ENCODE measurements at places on chromosomes 5 and 9.

- DNase-seq, result no peak
Observed at GRCh38 chr5:59766427-59767210, 126.9 kb downstream of the PDE4D start.

DNA sequence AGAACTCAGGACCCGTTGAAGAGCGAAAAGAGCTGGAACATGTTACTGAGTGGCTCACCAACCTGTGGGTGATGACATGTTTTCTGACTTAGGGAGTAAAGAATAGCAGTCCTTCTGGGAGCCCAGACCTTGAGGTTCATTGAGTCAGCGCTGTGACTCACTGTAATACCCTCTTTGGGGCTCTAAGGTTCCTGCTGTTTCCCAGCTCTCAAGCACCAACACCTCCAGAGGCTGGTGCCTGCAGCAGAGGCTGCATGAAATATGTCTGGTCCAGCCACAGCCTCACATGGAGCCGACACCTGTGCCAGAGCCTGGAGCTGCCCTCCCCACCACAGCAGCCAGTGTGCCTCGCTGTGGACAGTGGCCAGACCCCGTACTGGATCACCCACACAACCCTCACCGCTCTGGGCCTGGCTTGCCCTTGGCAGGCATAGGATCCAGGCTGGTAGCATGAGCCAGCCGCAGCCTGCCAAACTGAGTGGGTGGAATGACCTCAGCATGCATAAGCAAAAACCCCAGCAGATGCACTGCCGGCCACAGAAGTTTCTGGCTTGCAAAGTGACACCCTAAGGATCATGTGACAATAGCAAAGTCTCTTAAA, 143.5 kb upstream of the MRPS30 start:
- no peak for DNase-seq

DNA sequence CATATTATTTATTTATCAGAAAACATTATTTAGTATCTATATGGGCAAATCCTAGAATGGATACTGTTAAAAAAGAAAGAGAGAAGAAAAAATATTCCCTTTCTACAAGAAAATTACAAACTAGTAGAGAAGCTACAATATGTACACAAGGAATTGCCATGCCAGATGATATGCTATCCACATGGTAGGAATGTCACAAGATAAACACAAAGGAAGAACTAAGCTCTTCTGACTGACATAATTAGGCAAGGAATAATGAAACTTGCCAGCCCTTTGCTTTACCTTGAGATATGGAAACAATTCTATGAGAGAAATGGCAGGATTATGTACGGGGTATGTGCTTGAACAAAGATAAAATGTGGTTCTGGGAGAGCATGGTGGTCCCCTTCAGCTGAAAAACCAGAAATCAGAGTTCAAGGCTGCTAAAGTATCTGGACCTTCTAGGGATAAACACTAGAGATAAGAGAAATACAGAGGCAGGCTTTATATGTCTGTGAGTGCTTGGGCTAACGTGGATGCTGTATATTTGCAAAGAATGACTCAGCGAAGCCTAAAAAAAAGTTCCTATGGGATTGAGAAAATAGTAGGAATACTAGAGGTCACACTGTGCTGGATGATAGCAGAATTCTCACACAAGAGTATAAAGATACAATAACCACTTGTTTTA, 451.6 kb downstream of the TLE1 start:
- DNase-seq, result no peak

- no peak for DNase-seq
Observed at GRCh38 chr9:109816490-109816889, 36.5 kb downstream of the PALM2AKAP2 start.

DNA sequence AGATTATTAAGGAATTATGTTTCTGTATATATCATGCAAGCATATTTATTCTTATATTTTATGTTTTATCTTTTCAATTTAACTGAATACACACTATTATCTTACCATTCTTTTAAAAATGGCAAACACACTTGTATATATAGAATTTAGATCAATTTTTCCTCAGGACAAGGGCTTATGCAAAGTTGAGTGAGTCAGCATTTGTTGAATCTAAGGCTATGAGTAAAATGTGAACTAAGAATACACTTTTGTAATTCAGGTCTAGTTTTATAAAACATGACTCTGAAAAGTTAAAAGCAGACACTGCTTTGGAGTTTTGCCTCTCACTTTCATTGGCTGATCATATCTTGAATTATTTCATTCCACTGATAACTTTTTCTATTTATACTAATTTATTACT, 127.8 kb downstream of the FOCAD start:
- no peak for DNase-seq

GRCh38 chr5:62082370-62082801, 223.6 kb upstream of the KIF2A start:
- no peak for DNase-seq

- DNase-seq, result no peak
Observed at GRCh38 chr5:32780508-32780919, 69.4 kb downstream of the NPR3 start.

- DNase-seq, result no peak
Observed at GRCh38 chr9:75626860-75627259, 263.6 kb upstream of the PCSK5 start.

DNA sequence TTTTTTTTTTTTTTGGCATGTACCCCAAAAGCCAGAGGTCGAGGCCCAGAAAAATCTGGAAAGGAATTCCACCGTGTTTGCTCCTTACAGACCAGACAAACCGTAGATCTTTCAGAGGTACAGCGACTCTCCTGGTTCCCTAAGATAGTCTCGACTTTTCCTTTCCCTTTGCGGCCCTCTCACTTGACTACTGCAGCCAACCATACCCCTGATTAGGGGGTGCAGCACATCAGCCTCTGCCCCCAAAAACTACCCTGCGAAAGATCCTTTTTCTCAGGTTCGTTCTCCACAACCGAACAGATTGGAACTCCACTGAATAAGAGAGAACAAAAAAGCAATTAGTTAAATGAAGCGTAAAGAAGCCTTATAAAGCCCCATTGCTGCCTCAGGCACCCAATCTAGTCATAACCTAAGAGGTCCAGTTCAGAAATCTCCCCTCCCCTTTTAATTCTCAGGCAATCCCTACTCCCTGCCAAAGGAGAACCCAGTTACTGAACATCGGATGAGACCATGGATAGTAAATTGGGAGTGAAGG, 379 bp upstream of the TICAM2 start:
- no peak for DNase-seq

DNA sequence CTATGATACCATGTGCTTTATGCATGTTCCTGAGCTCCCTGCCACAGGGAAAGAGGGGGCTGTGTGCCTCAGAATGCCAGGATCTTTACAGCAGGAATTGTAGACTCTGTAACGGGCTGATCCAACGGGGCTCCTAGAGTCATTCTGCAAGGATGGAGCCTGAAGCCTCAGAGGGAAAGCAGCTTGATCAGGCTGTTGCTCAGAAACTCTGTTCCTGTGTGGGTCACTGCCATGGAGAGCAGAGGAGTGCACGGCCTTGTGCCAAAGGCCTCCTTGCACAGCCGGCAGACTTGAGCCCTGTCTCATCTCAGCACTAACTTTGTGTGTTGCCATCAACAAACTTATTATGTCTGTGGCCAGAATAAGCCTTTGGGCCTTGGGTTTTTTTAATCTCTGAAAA, 51.8 kb downstream of the AMBP start:
- DNase-seq, result no peak

DNA sequence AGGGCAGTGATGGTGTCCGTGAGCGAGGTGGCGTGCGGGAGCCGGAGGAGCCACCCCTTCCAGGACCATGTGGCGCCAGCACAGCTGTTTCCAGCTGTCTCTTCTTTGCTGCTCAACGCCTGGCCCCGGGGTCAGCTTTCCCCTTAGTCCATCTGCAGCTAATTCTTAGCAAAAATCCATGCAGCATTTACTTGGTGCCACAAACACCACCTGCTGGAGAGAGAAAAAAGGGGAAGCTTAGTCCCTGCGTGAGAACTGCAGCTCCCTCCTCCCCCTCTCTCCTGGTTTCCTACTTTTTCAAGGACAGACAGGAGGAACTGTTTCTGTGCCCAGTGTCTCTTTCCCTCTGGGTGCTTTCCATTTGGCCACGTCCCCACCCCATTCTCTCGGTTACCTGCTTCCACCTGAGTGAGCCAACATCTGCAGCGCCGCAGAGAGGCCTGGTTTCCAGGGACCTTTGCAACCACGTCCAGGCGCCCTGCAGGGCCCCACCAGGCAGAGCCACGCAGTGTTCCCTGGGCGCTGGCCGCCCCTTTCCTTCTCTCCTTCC, 3.4 kb downstream of the SLC6A19 start:
- DNase-seq, result no peak

GRCh38 chr5:28415791-28416443, 1377.5 kb upstream of the CDH9 start:
- DNase-seq, result no peak

GRCh38 chr9:109967651-109968642, 187.9 kb downstream of the PALM2AKAP2 start:
- no peak for DNase-seq

DNA sequence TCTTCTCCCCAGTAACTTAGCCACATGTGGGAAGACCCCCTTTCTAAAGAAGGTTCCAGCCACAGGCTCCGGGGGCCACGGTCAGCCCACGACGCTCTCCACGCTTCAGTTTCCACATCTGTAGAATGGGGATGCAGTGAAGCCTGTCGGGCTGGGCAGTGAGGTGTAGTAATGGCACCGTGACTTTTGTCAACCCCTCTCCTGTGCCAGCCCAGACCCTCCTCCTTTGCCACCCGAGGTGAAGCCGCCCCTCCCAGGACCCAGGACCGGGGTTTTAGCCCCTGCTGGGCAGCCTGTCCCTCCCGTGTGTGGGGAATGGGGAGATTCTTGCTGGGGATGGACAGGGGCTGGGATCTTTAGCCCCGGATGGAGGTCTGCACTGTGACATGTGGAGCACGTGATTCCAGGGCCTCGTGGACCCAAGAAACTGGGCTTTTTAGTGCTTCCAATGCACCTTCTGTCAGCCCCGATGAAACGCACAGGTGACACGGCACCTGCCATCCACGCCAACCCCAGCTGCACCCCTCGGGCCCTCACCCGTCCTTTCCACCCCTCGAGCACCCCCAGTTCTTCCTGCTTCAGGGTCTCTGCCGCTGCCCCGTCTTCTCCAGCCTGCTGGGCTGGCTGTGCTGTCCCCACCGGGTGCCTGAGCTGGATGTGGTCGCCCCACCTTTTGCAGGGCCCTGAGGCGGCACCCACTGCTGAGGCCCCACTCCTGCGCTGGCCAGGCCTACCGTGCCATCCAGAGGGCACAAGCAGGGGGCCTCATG, 13.4 kb upstream of the RNU6ATAC start:
- no peak for DNase-seq

DNA sequence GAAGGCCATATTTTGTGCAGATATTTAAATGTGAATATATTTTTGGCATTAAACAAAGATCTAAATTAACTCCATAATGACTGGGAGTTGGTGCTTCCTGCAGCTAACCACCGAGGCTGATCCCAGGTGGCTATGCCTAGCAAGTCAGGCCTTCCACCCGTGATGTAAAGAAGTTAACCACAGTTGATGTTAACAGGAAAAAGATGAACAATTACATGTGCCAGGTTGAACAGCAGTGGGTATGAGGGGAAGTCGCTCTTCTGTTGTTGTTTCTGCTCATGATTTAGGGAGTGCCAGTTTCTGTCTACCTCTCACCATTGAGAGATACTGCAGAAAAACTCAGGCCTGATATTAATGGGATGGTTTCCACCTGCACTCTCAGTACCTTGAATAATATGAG, 334.3 kb downstream of the EBF1 start:
- no peak for DNase-seq

DNA sequence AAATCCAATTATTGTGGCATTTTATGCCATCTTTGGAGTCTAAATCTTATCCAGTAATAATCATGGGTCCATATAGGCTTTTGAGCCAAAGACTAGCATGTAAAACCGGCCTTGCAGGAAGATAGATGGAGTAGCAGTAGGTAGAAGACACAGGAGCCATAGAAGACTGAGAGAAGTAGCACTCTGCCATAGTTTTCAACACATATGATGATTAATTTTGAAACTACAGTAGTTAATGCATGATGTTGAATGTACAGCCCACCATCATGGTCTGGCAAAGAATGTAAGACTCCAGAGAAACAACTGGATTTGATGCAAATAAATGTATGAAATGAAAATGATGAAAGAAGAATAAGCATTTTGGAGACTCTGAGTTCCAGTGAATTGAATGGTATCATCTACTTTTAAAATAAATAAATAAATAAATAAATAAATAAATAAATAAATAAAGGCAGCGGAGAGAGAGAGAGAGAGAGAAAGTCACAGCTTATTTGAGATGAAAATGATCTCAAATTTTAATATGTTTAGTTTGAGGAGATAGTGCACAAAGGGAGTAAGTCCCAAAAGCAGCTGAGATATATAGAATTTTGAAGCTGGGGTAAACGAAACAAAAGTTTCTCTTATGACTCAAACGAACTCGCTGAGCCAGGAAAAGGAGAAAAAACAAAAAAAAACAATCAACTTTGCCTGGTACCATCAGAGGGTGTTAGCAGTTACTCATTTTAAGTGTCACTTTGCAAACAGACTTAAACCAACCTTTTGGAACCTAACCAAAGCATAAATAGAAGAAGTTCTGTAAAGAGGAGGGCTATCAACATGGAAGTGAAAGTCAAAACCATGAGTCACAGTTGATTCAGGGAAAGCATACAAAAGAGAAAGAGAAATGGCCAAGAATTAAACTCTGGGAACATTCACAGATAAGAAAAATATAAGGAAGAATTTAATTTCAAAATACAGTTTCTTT, 388.7 kb downstream of the CETN3 start:
- DNase-seq, result no peak

- DNase-seq, result no peak
Observed at GRCh38 chr9:79619930-79620329, 48.2 kb downstream of the TLE4 start.

- DNase-seq, result no peak
Observed at GRCh38 chr9:17065062-17065461, 69.8 kb upstream of the CNTLN start.

DNA sequence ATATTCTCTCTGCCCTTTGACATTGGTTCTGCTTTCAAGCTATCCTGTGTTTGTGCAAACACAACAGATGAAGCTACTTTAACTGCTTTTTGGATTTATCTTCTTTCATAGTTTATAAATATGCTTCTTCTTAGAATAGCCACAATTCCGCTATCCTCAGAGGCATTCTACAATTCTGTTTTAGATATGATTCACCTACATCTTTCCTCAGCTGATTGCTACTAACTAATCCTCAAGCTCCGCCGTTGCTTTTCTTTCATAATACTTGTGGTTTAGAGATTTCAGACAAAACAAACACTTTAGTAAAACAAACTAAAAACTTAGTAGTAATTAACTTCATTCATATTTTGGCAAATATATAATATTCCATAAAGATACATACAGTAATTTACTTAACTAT, 52.5 kb downstream of the ECPAS start:
- DNase-seq, result no peak

GRCh38 chr9:83431101-83432060, 106.8 kb downstream of the FRMD3 start:
- no peak for DNase-seq
